ENCODE measurements at places on chromosomes 6 and 20.

DNA sequence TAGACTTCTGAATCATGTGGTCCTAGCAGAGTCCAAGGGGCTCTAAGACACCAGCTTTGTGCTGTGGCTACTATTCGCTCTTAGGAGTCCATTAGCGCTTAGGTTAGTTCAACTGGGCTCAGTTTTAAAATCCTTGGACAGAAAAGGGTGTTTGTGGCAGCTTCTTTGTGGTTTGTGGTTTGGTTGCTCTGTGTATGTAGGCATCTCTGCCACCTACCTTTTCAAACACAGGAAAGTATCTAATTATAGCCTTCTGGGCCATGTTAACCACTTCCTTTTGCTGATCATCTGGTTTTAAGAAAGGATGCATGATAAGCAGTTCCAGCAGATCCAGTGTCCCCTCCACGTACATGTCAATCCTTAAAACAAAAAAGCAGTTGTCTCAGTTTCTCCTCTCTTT lies 10.8 kb downstream of the GSTA4 start:
- peak overlapping the region; percentile 31 for H3K27ac ChIP-seq
- peak; percentile 11 for DNase-seq
- H3K27me3 ChIP-seq: peaks cover 1% of the 10 kb centered on the region
- H3K4me1 ChIP-seq: peaks cover 35% of the 10 kb centered on the region
- peak overlapping the region; percentile 41 for H3K4me3 ChIP-seq

DNA sequence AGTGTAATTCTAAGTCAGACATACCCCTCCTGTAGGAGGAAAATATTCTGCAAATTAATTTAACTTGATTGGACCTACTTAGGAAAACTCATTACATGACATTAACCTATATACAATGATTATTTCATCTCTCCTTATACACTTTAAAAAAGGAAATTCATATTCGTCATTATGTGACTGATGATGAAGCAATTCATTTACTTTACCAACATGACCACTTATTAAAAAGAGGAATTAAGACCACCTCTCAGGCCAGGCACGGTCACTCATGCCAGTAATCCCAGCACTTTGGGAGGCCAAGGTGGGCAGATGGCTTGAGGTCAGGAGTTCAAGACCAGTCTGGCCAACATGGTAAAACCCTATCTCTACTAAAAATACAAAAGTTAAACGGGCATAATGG lies 11.6 kb downstream of the AKIRIN2 start:
- no peak for DNase-seq
- H3K27me3 ChIP-seq: no peaks in the 10 kb centered on the region
- peaks cover 20% of the 10 kb centered on the region for H3K4me1 ChIP-seq
- peaks cover 5% of the 10 kb centered on the region for H3K36me3 ChIP-seq

DNA sequence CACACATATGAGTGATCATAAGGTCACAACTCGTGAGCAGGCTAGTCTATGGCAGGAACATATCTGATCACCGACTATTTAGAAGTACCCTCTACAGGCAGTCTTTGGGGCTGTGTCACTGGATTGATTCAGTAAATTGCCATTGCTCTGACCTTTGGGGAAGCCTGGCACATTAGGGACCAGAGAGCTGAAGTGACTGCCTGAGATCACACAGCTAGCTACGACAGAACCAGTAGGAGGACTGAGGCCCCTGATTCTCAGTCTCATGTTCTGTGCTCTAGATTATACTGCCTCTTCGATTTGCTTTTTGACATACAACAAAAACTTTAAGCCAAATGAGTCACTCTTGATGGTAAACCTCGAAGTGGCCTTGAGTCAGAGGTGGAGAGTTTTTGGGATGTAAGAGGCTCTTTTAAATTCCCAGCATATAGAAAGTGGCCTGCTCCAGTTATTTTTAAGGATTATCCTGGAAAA lies 247.5 kb upstream of the SUPT3H start:
- peaks cover under 1% of the 10 kb centered on the region for H3K4me1 ChIP-seq
- H3K27me3 ChIP-seq: peaks cover 2% of the 10 kb centered on the region
- H3K36me3 ChIP-seq: no peaks in the 10 kb centered on the region
- no peak overlapping the region for H3K4me3 ChIP-seq
- H3K27ac ChIP-seq: no peak overlapping the region

DNA sequence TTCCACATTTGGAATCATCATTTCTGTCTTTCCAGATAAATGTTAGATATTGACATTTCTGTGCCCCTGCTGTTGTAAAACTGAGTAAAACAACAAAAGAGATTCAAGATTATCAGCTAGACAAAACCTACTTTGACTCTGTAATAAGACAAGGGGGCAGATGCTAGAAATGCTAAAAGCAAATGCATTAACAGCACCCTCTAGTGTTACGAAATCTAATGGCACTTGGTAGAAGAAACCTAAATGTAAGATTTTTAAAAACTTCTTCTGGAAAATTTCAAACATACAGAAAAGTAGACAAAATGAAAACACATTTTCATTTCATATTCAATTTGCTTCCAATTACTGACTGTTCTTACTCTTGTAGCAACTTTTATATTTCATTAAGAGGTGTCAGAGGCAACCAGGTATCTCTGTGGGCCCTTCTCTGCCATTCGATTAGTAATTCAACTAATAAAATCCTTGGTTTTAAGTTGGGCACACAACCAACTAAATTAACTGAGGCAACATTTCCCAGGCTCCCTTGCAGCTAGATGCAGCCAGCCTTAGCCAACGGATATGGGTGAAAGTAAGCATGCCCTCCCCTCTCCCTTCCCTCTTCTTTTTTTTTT lies 45.0 kb downstream of the SLC23A2 start:
- DNase-seq: no peak
- H3K36me3 ChIP-seq: peaks cover 5% of the 10 kb centered on the region
- H3K27ac ChIP-seq: no peak overlapping the region
- no peak overlapping the region for H3K4me3 ChIP-seq
- no peaks in the 10 kb centered on the region for H3K27me3 ChIP-seq

DNA sequence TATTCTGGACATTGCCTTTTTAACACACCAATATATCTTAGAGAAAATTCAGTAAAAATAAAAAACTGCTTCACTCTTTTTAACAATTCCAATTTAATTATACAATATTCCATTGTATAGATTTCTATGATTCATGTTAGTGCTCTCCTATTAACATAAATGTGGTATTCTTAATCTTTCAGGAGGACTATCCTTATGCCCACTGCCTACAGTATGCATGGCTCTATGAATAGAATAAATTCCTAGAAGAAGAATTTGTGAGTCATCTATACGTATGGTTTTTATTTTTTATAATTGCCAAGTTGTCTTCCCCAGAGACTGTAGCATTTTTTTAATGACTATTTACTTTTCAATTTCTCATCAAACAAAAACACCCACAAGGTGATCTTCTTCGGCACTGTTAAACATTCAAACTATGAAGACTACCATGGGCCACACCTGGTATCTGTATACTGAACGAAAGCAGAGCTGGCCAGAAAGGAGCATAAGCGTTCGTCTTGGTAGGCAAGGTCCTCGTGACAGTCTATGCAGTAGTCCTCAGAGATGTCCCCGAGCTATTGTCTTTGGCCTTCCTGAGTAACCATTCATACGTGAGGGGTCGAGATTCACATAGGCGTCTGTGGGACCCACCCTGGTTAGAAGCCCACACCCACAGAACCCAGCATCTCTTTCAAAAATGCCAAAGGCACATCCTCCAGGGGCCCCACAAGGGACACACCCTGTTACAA lies 74.6 kb downstream of the KIF16B start:
- H3K4me3 ChIP-seq: no peak overlapping the region
- no peak overlapping the region for H3K27ac ChIP-seq
- peaks cover 32% of the 10 kb centered on the region for H3K36me3 ChIP-seq
- DNase-seq: no peak
- H3K4me1 ChIP-seq: no peaks in the 10 kb centered on the region

GRCh38 chr20:43375591-43375990 lies 82.1 kb upstream of the SRSF6 start:
- H3K36me3 ChIP-seq: peaks cover 2% of the 10 kb centered on the region
- no peak for DNase-seq
- H3K27ac ChIP-seq: no peak overlapping the region
- H3K4me3 ChIP-seq: no peak overlapping the region
- peaks cover 20% of the 10 kb centered on the region for H3K27me3 ChIP-seq
- H3K4me1 ChIP-seq: no peaks in the 10 kb centered on the region

GRCh38 chr20:49388744-49389143 lies 93.7 kb downstream of the KCNB1 start:
- no peak for DNase-seq
- no peak overlapping the region for H3K4me3 ChIP-seq
- peaks cover 21% of the 10 kb centered on the region for H3K27me3 ChIP-seq
- no peaks in the 10 kb centered on the region for H3K36me3 ChIP-seq
- no peak overlapping the region for H3K27ac ChIP-seq
